ENCODE measurements at places on chromosomes 12 and 14.

DNA sequence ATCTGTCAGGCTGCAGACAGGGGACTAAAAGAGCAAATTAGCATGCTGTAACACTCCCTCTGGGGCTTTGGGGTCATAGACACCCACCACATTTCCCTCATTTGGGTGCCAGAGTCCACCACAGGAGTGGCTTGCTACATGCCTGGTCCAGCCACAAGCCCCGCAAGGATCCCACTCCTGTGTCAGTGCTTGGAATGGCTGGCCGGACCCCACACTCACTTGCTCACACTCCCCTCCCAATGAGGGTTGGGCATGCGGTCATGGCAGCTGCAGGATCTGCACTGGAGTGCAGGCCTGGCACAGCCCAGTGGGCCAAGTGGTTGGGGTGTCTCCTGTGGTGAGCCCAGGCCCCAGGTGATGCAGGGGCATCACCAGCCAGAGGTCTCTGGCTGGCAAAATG, 59.9 kb downstream of the TSPAN19 start:
- no peak for DNase-seq

- DNase-seq: no peak
Measured at GRCh38 chr14:105570482-105570881, 44.1 kb downstream of the TMEM121 start.

GRCh38 chr12:127984386-127985055, 282.4 kb upstream of the TMEM132C start:
- no peak for DNase-seq

DNA sequence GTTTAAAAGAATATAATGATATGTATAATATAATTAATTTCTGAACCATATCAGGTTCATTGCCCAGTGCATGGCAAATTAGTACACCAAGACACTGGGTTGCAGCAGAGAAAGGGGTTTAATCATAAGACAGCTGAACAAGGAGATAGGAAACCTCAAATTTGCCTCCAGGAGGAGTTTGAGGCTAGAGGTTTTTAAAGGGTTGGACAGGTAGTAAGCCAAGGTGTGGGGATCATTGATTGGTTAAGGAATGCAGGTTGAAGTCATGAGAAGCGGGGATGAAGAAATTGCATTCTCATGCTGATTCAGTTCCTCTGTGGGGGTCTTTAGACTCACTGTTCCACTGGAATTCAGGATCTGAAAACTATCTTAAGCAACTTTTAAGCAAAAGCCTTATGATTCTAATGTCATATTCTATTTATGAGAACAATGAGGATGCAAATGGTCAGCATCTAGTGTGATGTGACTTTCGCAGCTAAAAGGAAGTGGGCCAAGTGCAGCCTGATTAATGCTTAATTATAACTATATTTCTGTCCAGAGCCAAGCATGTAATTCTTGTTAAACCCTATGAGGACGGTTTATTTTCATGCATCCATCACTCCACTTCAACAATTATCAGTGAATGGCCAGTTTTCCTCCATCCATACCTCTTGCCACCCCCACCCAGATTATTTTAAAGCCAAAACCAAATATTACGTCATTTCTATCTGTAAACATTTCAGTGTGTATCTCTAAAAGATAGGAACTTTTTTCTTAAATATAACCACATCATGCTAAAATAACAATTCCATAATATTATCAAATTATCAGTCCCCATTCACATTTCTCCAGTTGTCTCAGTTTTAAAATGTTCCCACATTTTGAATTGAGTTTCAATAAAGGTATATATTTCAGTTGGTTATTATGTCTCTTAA, 14.9 kb downstream of the RNF212B start:
- no peak for DNase-seq

DNA sequence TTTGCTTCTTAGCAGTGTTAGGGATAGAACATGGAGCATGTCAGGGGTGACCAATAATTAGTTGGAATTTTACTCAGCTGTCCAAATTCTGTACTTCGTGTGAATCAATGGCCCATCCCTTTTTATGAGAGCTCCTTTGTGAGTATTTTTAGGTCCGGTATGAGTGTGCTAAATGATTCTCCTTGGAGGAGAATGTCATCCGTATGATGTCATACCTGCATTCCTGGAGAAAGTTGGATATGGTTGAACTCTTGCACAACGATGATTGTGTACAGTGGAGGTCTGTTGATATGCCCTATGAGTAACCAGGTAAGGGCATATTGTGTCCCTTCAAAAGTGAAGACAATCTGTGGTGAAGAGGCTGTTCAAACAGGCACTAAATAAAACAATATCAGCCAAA, 400.8 kb downstream of the GXYLT1 start:
- DNase-seq: no peak

DNA sequence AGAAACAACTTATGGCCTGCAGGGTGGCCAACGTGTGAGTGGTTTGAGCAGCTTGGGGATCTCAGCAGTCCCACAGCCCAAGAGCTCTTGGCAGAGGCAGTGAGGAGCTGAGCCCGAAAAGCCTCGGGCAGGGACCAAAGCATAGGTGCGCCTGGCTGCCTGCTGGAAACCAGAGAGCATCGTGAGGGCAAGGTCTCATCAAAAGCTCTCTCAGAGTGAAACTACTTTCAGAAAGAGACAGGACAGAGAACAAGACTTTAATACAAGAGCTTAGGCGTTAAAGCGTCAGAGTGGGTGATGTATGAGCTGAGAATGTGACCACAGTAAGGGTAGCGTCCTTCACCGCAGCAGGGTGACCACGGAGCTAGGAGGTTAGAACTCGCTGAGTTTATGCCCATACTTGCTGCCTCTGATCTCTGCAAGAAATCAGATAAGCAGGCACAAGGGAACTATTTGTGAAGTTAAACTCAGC, 30.8 kb downstream of the LGMN start:
- no peak for DNase-seq

- no peak for DNase-seq
Measured at GRCh38 chr14:103109535-103110441, 13.5 kb upstream of the TNFAIP2 start.

DNA sequence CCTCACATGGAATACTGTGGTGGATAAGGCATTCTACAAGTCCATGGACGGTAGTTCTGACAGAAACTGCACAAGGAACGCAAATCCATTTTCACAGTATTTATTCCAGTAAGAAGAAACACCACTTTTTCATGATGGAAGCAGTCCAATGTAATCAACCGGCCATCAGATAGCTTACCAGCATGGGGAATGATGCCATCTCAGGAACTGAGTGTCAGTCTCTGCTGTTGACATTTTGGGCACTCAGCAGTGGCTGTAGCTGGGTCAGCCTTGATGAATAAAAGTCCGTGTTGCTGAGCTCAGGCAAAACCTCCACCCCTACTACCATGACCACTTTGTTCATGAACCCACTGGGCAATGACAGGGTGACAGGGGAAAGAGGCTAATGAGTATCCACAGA, 103.4 kb downstream of the PLCZ1 start:
- no peak for DNase-seq

DNA sequence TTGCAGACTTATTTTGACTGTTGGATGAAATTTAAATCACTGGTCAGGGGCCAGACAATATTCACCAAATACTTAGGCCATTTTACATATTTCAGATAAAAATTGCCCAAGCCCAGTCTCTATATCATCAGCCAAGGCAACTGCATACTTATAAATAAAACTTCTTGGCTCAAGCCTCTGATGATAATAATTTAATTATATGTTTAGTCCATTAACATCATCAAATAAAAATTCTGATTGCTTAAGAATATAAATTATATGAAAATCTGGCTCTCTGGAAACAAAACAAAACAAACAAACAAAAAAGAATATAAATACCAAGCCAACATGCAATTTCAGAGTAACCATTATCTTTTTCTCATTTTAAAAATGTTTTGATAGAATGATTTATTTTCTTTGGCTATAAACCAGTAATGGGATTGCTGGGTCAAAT, 165.2 kb downstream of the BTG1 start:
- no peak for DNase-seq

DNA sequence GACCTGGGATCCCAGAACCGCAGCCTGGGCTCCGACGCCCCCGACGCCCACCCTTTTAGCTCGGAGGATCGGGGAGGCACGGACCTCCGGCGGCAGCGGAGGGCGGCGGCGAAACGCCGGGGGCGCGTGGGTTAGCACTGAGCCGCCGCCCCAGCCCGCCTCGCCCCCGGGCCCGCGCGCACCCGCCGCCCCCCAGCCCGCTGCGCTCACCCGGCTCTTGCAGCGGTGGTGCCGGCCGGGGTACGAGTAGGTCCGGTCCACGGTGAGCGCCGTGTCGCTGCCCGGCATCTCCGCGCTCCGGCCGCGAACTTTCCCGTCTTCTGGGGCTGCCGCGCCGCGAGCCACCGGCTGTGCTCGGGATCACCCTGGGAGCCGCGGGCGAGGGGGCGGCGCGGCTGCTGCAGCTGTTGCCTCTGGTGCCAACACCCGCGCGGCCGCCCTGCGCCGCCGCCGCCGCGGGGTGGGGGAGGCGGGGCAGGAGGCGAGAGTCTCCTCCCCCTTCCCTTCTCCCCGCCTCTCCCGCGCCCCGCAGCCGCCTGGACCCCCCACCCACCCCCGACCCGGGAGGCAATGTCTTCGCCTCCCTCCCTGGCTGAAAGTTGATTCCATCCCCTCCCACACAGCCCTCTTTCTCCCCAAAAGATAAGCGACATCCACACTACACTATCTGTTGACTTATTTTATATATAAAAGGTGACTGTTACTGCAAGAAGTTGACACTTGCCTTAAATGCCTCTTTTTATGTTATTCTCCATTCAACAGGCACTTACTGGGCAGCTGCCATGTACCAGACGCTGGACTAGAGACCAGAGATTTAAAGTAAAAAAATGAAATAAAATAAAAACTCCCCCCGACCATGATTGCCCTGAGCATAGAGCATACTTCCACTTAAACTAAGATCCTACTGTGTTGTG, at the start of gene TMCC3:
Gene TMCC3, minus strand, starts transcription at position 415 of the 914 bp plus-strand sequence. Its CDS starts 127 bp downstream, at position 288.
- DNase-seq: no peak

- DNase-seq: no peak
Measured at GRCh38 chr14:61296719-61297502, 15.8 kb upstream of the TMEM30B start.

- no peak for DNase-seq
Measured at GRCh38 chr14:90593254-90594040, 196.6 kb downstream of the CALM1 start.

DNA sequence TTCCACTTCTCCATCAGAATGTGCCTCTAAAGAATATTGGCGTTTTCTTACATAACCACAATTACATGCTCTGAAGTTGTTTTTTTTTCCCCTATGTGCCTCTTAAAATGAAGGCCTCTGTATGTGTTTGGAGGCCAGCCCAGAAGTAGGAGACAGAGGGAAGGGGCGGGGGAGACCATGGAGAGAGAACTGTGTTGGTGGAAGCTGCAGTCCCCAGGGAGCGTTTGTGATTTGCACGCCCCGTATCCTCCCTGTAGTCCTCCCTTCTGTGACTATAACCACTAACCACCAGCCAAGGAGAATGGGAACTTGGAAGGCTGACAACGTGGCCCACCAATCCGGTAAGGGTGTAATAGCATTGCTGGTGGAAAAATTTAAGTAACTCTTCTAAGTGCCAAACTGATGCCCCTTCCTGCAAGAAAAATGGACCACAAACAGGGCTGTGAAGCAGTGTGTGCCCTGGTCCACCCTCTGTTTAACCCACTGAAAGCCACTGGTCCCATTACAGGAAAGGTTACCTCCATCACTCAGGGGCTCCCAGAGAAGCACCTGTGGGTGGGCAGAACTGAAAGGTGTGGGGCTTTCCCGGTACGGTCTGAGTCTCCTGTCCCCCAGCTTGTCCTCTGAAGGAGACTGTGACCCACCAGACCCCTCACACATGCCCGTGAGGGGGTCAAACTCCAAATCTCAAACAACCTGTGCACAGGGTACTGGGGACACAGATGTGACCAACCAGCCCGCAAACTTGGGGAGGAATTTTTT, 36.8 kb downstream of the CCDC88C start:
- no peak for DNase-seq

- no peak for DNase-seq
Measured at GRCh38 chr12:54459355-54459754, 14.0 kb downstream of the GTSF1 start.

DNA sequence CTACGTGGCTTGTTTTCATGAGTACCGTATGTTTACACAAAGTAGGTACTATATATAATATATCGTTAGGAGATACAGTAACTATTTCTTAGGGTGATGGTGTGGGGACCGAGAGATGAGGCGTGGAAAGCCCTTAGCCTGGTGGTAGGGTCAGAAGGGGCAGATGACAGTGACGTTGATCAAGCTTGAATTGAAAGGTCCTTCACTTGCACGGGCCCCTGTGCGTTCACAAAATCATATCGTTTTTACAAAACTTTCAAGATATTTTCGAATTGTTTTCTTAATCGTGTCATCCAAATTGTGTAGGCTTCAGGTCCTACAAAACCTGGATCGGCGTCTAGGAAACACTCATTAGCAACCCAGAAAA, 881 bp upstream of the SOS2 start:
- no peak for DNase-seq

DNA sequence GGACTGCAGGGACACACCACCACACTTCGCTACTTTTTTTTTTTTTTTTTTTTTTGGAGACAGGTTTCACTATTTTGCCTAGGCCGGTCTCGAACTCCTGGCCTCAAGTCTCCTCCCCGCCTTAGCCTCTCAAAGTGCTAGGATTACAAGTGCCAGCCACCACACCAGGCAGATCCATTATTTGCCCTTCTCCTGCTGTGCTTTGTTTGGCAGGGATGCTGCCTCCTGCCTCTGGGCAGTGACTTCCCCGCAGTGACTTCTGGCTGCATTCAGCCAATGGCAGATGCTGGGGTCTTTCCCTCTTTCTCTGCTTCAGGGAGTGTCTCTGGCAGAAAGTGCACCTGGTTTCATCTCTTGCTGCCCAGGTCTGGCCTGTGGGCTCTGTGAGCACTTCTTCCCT, 6.7 kb upstream of the MORN3 start:
- DNase-seq: no peak

DNA sequence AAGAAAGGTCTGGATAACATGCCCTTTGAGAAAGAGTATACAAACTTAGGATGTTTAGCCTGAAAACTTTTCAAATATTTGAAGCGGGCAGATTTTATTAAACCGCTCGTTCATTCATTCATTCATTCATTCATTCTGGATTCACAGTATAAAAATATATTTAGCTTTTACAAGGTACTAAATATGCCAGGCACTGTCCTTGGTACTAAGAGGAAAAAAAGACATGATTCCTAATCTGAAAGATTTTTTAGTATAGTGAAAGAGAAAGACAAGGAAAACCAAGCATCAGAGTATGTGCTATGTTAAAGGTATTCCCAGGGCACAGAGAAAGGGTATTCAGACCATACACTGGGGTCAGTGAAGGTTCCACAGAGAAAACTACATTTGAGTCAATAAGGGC, 299.7 kb downstream of the BCAT1 start:
- no peak for DNase-seq

DNA sequence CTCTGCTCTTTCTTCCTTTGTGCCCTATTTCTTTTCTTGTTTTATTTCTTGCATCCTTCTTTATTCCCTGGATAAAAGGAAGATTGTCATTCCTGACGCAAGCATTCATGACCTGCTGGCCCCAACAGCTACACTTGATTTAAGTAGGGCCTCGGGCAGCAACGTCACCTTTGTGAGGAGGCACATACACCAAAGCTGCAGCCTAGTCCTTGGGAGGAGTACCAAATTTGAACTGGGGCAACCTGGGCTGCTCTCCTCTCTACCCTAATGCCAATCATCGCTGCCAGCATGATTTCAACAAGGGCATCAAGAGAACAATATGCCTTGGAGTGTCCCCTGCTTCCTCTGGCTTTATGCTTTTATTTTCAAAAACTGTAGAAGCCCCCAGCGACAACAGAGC, 76.4 kb downstream of the C12orf50 start:
- no peak for DNase-seq

- DNase-seq: peak; percentile 9
Measured at GRCh38 chr12:125340791-125341190, 275.6 kb downstream of the AACS start.

GRCh38 chr14:33909380-33910084, 41.3 kb downstream of the EGLN3 start:
- DNase-seq: no peak

All from glomerular endothelial cell (primary cell).